ENCODE measurements at places on chromosomes 16 and 17.
A peak's percentile ranks its signal among the peaks of the same experiment; 100 is the strongest.

DNA sequence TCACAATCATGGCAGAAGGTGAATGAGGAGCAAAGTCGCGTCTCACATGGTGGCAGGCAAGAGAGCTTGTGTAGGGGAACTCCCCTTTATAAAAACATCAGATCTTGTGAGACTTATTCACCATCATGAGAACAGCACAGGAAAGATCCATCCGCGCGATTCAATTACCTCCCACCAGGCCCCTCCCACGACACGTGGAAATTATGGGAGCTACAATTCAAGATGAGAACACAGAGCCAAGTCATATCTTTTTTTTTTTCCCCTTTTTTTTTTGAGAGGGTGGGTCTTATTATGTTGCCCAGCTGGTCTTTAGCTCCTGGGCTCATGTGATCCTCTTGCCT, 60.0 kb downstream of the RPTOR start:
- DNase-seq: no peak

DNA sequence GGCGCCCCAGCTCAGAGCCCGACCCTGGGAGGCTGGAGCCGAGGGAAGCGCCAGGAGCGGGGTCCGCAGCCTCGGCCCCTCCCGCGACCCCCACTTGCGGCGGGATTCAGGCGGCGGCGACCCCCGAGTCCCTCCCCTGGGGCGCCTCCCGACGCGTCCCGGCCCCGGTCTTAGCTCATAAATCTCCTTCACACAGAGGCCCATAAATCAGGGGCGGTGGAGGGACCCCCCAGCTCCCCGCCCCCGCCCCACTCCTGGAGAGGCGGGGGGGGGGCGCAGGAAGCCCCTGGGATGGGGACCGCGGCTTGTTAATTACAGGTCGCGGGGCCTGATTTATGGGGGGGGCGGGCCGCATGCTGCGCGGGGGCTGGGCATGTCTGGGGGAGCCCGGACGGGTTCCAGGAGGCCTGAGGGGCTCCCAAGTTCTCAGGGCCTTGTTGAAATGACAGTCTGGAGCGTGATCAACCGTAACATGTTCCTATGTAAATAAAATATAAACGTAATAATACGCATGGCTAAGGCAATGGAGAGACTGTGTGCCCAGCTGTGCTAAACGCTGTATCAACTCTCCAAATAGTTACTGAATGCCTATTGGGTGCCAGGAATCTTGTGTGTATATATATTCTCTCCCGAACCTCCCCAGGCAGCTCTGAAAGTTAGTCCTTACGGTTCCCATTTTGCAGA, 10.0 kb upstream of the BHLHA9 start:
- DNase-seq: no peak

DNA sequence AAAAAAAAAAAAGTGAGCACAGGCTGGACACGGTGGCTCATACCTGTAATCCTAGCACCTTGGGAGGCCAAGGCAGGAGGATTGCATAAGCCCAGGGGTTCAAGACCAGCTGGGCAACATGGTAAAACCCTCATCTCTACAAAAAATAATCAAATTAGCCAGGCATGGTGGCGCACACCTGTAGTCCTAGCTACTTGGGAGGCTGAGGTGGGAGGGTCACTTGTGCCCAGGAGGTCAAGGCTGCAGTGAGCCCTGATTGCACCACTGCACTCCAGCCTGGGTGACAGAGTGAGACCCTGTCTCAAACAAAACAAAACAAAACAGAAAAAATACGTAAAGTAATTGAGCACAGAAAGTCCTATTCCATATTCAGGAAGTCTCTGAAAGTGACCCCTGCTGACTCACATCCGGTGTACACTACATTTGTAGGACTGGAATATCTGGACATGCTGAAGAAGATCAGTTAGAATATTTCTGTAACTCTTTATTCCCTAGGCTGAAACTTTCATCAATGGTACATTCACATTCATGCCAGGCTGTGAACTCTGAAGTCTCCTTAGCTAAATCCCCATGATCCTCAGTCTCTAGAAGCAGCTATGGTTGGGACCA, 66.0 kb upstream of the HAS3 start:
- DNase-seq: no peak

- no peak for DNase-seq
Observed at GRCh38 chr17:10059684-10060211, 138.7 kb downstream of the GAS7 start.

- no peak for DNase-seq
Observed at GRCh38 chr17:66345264-66345663, 42.9 kb downstream of the PRKCA start.

DNA sequence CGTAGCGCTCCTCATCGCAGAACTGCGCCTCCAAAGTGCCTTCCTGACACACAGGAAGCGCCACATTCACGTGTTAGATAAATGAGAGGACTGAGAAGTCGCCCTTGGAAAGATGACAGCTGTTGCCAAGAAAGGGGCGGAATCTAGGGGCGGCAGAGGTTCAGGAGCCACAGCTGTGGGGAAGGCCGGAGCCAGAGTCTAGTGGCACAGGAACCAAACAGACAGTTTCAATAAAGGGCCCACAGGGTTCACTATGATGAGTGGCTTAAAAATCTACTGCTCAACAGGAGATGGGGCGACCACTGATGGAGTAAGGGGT, 4.7 kb downstream of the FLCN start:
- no peak for DNase-seq

DNA sequence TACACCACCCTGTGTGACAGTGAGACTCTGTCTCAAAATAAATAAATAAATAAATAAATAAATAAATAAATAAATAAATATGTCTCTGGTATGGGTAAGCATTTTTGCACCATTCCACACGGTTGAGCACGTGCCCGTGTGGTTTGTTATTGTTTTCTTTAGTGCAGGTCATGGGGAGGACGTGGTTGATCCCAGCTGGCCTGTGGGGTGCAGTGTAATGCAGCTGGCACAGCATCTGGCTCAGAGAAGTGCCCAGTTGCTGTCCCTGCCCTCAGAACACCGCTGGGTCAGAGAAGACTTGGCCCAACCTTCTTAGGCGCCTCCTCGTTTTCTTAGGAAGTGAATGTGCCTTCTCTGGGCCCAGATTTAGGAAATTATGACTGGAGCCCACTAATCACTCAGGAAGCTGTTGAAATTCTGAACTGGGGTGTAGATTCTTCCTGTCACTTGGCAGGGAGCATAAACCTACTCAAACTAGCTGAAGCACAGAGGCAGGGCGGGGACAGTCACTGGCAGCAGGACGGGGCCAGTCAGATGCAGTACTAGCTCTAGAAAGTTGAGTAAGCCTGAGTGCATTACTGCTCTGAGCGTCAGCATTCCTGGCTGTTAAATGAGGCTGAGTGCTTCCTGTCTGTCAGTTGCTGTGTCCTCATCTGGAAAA, 85.9 kb downstream of the SNX29 start:
- no peak for DNase-seq

GRCh38 chr16:57284209-57284951, at the start of gene PLLP:
Gene PLLP (minus strand): TSS chr16:57284672. CDS start chr16:57284540, 132 bp downstream.
- DNase-seq: no peak

DNA sequence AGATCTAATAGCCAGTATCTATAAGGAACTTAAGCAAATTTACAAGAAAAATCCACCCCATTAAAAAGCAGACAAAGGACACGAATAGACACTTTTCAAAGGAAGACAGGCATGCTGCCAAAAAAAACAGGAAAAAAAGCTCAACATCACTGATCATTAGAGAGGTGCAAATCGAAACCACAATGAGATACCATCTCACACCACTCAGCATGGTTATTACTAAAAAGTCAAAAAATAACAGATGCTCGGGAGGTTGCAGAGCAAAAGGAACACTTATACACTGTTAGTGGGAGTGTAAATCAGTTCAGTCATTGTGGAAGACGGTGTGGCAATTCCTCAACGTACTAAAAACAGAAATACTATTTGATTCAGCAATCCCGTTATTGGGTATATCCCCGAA, 9.6 kb downstream of the STX8 start:
- peak; percentile 38 for DNase-seq

DNA sequence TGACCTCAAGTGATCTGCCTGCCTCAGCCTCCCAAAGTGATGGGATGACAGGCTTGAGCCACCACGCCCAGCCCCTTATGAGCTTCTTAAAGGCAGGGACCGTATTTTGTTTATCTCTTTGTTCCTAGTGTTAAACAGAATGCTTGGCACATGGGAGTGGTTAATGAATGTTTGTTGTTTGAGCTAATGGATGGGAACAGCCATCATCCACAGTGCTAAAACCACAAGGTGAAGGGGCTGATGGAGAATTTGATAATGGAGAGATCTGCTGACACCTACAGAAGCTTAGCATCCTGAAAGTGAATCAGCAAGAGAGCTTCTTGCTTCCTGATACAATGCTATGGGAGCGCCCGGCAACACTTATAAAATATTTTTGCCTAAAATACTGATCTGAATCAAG, 8.6 kb upstream of the CDH1 start:
- no peak for DNase-seq

DNA sequence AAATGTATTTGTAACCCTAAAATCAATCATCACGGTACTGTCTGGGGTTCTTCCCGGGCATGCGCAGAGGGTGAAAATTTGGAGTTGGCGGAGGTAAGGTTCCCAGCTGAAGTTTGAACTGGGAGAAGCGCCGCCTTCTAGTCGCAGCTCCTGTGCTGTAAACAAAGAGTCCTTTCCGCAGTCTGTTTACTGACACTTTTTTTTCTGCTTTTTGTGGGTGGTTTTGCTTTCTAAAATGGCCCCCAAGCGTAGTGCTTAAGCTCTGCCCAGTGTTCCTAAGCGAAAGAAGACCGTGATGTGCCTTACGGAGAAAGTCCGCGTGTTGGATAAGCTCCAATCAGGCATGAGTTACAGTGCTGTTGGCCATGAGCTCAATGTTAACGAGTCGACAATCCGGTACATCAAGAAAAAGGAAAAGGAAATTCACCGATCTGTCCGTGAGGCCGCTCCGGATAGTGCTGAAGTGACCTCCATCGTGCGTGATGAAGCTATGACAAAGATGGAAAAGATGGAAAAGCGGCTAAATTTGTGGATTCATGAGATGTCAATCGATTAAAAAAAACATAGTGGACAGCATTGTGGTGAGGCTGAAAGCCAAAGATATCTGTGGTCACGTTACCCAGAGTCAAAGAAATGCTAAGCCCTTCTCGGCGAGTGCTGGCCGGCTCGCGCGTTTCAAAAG, 570 bp upstream of the CFDP1 start:
- peak; percentile 94 for DNase-seq

- peak; percentile 69 for DNase-seq
Observed at GRCh38 chr17:5297245-5297644, 15.2 kb downstream of the RABEP1 start.

- DNase-seq: no peak
Observed at GRCh38 chr17:82865274-82865673, 25.5 kb upstream of the ZNF750 start.

DNA sequence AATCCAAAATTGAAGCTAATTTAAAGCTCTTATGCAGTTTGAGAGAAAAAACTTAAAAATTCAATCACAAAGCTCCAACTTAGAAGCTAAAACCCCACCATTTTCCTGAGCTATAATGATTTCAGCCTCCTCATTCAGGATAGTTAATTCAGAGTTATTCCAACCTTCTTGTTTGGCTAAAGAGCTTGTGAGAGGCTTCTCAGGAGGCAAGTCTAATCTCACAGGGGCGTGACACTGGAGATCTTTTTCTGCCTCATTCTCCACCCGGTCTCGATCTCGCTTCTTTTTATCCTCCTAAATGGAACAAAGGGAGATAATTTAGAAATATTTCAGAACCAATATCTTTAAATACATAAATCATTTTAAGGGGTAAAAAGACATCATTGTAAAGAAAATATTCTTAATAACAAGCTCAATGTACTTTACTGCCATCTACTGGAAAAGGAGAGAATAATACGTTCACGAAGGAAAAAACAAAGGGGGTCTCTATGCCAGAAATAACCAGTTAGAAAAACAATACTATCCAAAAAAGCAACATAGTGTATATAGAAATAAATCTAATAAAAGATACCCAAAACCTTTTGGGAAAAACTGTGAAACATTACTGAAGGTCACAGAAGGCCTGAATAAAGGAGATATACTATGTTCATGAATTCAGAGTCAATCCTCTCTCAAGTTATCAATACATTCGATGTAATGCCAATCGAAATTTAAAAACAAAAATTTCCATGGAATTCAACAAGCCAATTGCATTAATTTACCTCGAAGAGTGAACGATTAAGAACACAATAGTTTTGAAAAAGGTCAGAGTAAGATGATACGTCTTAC, 13.9 kb downstream of the BRD7 start:
- no peak for DNase-seq

DNA sequence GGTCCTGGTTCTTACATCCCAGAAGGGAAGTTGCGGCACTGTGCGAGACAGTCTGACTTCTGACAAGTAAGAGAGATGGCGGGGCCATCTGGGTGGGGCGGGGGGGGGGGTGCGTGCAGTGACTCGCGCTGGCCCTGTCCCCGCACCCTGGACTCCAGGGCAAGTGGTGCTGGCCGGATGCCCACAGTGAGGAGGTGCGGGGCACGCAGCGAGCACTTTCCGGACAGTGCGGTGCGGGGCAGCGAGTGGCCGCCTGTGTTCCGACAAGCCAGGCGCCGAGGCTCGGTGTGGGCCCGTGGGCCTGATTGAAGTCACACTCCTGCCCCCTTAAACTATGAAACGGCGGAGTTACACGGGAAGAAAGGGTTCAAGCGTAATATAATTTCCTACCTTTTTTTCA, 106.4 kb downstream of the BANP start:
- no peak for DNase-seq

DNA sequence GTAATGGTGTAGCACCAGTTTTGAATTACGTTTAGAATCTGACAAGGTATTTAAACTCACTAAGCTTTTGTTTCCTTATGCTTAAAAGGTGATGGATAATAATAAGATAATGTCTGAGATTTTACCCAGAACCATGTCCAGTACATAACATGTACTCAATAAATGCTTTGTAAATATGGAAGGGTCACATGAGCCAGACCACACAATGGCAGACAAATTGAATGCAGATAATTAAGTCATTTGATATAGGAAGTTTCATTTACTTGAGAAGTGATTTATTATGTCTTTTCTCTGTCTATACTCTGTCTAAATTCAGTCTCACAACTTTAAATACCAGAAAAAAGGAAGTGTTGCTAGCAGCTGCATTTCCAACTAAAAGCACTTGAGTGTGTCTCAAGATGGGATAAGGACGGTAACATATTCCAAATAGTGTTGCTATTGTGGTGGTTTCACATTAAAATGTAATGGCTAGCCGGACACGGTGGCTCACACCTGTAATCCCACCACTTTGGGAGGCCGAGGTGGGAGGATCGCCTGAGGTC, 52.5 kb upstream of the DHX40 start:
- no peak for DNase-seq

DNA sequence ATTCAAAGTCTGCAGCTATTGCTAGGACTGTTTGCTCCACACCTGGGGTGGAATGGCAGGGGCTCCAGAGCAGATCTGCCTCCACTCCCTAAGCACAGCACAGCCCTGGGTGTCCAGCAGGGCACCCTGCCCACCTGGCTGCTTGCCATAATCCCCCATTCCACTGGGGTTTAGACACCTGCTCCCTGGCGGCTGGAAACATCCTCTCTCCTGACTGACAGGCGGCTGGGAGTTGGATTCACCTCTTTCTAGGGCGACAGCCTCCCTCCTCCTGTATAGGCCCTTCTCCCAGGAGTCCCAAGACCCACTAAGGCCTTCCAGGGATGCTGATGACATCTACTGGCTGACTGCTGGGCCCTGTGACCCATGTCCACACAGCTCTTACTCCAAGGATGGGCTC, 18.0 kb downstream of the HDAC5 start:
- no peak for DNase-seq

- DNase-seq: no peak
Observed at GRCh38 chr17:75516619-75517296, 430 bp downstream of the TSEN54 start.

Data from LNCaP clone FGC (cell line).